ENCODE measurements at places on chromosomes 6 and 20.

- peak; percentile 32 for DNase-seq
These were observed 1.4 kb downstream of the PIM1 start for GRCh38 chr6:37171201-37171969.

GRCh38 chr20:36106606-36107005, 47.9 kb upstream of the EPB41L1 start:
- DNase-seq, result no peak

DNA sequence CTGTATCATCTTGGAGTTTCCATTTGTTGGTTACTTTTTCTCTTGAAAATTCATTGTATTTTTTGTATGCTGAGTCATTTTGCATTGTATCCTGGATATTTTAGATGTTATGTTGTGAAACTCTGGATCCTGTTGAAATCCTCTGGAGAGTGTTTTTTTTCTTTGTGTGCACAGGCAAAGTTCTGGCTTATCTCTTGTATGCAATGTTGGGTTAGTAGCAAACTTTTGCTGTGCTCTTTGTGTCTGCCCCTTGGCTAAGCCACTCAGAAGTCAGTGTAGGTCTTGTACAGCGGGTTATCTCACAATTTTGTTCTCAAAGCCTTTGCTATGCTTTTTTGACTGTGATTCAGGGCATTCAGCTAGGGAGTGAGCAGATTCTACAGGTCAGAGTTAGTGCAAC, 29.1 kb upstream of the LMBRD1 start:
- no peak for DNase-seq

GRCh38 chr6:93447874-93448273, 28.5 kb upstream of the EPHA7 start:
- DNase-seq, result no peak

DNA sequence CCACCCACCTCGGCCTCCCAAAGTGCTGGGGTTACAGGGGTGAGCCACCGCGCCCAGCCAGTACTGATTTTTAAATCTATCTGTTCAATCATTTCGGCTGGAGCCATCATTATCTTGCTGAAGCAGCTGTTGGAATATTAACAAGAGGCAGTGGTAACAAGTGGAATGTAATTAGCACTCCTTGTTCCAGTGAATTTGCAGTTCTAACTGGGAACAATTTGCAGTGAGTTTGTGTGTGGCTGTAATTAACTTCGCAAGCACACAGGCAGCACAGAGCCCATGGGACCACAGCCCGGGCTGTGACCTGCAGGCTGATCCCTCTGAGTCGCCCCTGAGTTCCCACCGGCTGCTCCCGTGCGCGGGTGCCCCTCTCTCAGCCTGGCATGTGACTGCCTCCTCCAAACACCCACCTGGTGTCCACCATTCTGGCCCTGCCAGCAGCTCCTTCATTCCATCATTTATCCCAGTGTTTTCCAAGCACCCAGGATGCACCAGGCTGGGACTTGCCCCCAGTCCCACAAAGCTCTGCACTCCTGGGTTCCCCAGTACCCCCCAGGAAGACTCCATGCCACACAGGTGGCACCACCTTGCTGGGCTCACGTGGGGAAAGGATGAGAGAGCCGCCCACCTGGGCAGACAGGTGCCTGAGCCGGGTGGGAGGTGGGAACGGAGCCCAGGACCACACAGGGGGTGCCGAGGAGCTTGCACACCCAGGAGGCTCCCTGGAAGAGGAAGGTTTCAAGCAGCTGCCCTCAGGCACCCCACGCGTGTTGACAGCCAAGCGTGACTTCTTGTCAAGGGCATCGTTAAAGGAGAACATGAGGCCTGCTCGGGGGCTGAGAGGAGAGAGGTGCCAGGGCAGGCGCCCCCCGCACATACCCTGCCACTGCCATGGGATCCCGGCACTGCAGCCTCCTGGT, 75.2 kb downstream of the YTHDF1 start:
- no peak for DNase-seq

GRCh38 chr6:46985943-46986342, 56.2 kb downstream of the ADGRF1 start:
- no peak for DNase-seq

DNA sequence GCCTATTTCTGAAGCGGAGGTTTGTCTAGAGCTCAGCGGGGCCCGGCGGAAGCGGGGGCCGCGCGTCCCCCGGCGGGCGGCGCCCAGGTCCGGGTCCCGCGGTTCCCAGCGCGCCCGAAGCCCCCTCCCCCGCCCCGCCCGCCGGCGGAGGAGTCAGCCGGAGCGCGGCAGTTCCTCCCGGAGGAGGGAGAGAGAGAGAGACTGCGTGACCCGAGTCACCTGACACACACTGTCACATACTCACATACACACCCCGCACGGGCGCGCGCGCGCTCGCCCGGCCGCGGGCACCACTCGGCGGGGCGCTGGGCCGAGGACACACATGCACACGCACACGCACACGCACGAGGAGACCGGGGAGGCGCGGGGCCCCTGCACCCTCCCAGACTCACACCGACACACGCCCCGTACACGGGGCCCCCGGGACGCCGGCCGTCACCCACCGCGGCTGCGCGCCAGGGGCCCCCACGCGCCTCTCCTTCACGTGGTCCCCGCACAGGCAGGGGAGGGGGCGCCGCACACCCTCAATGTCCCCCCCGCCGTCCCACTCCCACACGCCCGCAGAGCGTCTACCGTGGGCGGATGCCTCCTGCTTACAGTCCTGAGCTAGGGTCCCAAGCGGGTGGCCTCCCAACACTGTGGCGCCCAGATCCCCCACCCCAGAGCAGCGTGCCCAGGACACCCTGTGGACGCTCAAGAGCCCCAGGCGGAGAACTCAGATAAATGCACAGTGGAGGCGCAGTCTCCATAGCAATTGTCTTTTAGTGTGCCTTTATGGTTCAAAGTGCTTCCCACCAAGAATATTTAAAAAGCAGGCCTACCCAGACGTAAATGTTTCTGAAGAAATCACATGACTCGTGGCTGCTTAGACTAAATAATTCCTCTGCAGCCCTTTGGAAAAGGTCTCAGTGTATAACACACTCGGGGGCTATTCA, at the start of gene RRAGD:
Gene RRAGD, minus strand, starts transcription at position 203 of the 935 bp plus-strand sequence. CDS start 280 bp downstream, outside the sequence.
- DNase-seq, result peak; percentile 45

GRCh38 chr6:31399589-31400466, 3.6 kb upstream of the MICA start:
- DNase-seq, result peak; percentile 91

GRCh38 chr6:112535816-112536215, 188.7 kb downstream of the RFPL4B start:
- DNase-seq, result no peak

GRCh38 chr20:62212299-62212698, 7.8 kb downstream of the HRH3 start:
- no peak for DNase-seq

GRCh38 chr20:37411408-37412219, 65.7 kb downstream of the SRC start:
- DNase-seq, result no peak

GRCh38 chr6:44609051-44609612, 221.6 kb downstream of the CDC5L start:
- no peak for DNase-seq

GRCh38 chr6:107068691-107069630, 41.0 kb downstream of the MTRES1 start:
- no peak for DNase-seq

DNA sequence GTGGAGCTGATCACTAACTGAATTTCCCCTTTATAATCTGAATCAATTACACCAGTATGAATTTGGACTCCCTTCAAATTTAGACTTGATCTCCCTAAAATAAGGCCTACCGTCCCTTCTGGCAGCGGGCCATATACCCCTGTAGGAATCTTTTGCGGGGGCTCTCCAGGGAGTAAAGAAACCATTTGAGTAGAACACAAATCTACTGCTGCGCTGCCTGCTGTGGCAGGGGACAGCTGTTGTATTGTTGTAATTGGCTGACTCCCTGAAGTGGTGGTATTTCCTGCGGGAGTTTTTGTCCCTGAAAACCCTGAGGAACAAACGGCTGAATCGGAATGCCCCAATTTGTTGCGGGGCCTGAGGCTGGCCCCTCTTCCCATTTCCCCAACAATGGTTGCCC, 16.0 kb upstream of the PTCRA start:
- DNase-seq, result no peak

DNA sequence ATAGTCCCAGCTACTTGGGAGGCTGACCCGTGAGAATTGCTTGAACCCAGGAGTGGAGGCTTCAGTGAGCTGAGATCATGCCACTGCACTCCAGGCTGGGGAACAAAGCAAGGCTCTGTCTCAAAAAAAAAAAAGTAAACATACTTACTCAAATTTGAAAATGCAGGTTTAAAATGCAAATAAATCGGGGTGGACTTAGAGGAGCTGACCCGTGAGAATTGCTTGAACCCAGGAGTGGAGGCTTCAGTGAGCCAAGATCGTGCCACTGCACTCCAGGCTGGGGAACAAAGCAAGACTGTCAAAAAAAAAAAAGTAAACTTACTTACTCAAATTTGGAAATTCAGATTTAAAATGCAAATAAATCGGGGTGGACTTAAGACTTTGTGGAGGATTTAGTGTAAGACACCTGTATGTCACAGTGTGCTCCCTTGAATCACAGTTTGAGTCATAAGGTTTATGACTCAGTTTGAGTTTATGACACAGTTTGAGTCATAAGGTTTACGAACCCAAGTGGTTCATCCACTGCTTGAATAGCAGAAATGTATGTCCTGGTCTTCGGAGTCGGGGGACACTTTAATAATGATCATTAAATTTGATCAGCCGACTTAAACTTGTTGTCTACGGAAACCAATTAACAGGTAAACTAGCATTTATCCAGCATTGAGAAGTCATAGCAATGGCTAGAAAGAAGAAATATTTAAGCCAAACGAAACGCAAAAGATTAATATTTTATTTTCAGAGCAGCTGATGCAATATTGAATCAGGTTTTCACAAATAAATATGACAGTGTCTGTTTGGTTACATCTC, 6.8 kb upstream of the MRPS10 start:
- DNase-seq, result no peak

All from right lung (tissue), 10 donors.